Stimulated activated CD4-positive, alpha-beta T cell treated with anti-CD3 and anti-CD28 coated beads, Interleukin-4, amount 100 ng/mL, for 48 hours (primary cell): ENCODE measurements at places on chromosomes 11 and 22.

- no peak for DNase-seq
Observed at GRCh38 chr22:49767355-49768062, 60.2 kb downstream of the BRD1 start.

DNA sequence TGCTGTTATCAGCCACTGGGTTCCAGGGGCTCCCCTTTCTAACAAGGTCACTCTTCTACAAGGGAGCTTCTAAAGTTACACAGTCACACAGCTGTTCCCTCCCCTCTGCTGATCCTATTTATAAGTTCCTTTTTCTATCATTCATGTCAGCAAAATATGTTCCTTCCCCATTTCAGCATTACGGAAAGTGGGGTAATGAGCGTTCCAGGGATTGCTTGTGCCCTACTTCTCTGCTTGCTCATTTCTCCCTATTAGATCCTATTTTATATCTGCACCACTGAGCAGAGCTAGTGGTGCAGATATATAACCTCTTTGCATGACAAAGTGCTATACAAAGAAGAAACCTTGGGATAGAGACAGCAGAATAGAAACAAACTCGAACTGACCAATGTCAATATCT, 22.7 kb upstream of the PLEKHB1 start:
- DNase-seq: no peak

DNA sequence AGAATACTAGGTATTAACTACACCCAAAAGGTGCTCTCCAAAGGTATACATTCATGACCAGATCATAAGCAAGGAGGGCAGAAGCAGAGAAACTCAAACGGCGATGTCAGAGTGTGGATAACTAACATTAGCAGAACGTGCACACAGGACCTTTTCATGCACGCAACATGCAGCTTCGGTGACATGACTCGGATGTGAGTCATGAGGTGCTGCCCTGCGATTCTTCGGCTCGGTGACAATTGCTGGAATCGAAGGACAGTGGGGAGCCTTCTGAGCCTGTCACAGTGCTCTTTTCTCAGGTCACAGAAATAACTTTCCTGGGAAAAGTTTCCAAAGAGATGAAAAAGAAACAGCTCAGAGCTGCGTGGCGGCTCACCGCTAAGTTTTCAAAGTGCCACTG, 418.5 kb upstream of the SYN3 start:
- no peak for DNase-seq

DNA sequence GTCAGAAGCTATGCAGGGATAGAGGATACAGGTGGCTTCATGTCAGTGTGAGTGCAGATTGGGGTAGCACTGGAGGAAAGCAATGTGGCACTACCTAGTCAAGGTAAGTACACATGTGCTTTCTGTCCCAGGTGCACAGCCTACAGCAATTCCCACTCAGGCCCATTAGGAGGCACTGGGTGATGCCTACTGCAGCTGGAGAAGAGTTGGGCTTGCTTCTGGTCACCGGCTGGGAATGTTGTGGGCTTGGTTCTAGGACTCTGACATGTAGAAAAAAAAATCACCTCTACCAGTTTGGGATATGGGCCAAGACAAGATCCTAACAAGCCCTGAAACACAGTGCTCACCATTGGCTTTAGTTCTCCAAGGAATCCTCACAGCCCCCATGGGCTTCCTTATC, 69.7 kb downstream of the TENM4 start:
- no peak for DNase-seq

DNA sequence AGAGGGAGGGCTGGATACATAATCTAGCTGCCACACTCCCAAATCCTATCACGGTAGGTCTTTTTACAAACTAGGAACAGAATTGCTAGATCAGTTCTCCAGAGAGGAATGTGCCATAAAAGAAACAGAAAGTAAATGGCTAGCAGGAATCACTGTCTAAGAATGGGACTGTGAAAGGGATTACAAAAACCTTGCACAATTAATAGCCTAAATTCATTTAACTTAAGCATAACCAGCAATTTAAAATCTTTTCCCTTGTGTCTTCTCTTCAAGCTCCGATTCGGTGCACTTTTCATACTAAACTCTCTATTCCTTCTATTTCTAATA, 35.2 kb downstream of the APOL5 start:
- DNase-seq: no peak

GRCh38 chr11:76781046-76781801, 1.9 kb upstream of the TSKU start:
- no peak for DNase-seq

GRCh38 chr22:32722441-32722840, 79.1 kb upstream of the TIMP3 start:
- no peak for DNase-seq

DNA sequence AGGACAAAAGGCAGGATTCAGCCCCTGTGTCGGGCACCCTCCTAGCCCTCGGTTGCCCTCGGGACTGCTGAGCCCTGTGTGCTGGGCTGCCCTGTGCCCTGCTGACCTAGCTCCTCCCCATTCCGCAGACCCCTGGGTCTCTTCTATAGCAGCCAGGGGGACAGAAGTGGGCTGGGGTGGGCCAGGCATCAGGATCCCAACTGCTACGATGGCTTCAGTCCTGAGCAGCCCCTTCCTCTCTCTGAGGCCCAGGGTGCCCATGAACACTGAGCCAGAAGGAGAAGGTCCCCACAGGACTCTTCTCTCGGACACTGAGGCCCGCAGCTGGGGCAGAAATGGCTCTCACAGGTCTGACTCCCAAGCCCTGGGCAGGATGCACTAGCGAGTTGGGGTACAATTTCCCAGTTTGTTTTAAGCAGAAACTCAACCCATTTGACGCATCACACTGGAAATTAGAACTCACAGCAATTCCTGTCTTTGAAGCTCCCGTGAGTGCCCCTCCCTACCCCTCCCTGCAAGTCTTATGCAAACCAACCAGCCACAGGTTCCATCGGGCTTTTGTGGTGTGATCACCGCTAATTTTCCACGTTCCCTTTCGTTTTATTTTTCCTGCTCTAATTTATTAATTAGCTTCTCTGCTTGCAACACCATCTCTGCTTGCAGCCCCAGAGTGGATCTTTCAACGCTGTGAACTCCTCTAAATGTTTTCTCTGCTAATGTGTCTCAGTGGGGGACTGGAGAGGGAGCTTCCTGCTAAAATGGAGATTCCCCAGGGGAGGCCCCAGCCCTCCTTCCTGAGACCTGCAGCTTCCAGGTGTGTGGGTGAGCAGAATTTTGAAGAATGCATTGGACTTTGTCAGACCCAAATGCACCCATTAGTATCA, 56.7 kb downstream of the PHF21B start:
- DNase-seq: no peak

DNA sequence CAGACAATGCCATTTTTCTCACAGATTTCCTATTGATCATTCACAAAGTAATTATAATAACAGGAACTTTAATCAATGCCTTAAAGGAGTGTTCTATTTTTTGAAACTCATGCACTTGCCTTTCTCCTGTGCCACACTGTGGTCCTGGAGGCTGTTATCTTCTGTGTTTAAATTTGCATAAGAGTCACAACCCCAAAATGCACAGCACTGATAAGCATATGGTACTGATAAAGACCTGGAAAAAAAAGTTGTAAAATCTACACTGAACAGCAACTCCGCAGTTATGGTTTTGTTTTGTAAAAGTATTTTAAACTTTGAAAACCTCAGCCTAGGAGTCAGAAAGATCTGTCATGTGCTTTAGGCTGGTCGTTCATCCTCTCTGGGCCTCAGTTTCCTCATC, 9.1 kb upstream of the CCDC34 start:
- DNase-seq: no peak
